Fibroblast of villous mesenchyme (primary cell): ENCODE measurements at places on chromosomes 16 and 17. TPM values are rescaled to one million over a fixed set of nuclear protein-coding genes. Genes with fewer than 3 reads are reported as not detected.

GRCh38 chr17:63033142-63033541, 67.1 kb downstream of the TANC2 start:
- DNase-seq, result no peak

- DNase-seq, result peak; percentile 70
Observed at GRCh38 chr16:19559242-19559910, 3.9 kb downstream of the VPS35L start.

DNA sequence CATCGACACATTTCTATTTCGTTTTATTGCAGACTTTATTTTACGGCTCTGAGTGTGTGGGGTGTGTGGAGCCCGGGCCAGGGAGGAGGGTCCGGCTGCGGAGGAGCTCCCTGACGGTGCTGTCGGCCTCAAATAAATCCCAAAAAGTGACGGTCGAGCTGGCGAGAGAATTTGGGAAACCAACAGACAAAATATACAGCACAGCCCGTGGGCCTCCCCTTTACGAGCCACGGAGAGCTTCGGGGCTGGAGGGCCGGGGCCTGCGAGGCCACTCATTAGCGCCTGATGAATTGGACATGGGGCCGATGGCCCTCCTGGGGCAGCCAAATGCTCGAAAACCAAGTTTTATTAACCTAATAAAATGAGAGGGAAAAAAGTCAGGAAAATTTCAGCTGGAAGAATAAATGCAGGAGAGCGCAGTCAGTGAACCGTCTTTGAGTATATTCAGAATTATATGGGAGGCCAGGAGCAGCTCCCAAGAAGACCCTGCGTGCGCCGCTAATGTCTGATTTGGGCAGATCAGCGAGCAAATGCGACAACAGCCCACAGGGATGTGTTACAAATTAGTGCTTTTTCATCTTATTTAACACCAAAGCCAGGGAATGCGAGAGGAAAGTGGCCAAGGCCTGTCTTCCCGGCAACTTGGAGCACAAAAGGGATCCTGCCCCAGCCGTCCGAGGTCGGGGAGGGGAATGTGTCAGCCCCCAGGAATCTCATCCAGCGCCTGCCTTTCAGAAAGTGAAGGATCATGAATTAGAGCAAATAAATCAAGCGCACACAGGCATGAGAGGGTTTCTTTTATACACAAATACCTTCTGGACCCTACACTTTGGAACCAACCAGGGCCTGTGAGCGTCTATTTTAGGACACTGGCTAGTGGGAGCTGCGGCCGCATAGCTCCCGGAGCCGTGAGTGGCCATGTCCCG, 249.1 kb downstream of the C16orf95 start:
- DNase-seq, result no peak

GRCh38 chr16:53502331-53503269, at the start of gene AKTIP:
Gene AKTIP (minus strand): TSS chr16:53503209. CDS start chr16:53500259, 2,950 bp downstream.
- peak; percentile 34 for DNase-seq

DNA sequence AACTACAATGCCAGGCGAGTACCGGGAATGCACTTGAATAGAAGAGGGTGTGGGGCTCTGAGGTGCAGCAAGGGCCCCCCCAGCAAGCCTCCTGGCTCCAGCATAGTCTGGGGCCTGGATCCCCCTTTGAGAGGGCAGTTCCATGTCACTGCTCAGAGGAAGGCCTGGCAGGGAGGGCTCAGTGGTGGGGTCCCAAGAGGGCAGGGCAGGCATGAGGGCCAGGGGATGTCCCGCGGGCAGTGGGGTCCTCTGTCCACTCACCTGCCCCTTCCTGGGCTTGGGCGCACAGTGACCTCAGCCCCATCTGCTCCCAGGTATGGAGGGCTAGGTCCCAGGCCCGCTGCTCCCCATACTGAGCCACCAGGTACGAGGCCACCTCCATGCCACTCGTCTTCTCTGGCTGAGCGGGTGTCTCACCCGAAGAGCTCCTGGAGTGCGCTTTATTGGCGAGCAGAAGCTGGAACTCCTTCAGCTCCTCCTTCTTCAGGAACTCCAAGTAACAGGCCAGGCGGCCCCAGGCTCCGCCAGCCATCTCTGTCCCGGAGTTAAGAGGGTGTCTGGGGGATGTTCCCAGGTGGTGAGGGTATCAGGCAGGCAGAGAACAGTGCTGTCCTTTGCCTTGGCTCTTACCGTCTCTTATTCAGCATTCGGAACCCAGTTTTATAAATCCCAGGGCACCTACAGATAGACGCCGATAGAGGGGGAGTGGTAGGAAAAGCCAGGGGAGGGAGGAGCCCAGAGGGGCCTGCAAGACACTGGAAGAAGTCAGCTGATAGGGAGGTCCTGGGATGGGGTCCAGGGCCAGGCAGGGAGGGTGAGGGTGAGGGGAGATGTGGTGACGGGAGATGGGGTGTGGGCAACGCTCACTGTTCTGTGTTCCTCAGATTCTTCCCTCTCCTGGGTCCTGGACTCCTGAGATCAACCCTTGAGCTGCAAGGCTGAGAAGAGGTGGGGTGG, 605 bp downstream of the NLRP1 start:
- DNase-seq, result peak; percentile 35

DNA sequence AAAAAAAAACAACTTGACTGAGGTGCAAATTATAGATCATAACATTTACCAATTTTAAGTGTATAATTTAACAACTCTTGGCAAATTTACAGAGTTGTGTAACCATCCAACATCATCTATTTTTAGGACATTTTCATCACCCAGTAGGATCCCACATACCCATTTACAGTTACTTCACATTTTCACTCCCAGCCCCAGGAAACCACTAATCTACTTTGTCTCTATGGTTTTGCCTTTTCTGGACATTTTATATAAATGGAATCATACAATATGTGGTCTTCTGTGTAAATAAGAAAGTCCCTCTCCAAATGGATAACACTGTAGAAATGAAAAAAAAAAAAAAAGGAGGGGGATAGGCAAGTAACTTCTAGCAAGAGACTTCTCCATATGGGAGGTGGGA, 26.1 kb upstream of the XYLT1 start:
- no peak for DNase-seq

- no peak for DNase-seq
Observed at GRCh38 chr16:47888734-47889133, 267.1 kb downstream of the ABCC12 start.

- DNase-seq, result peak; percentile 85
Observed at GRCh38 chr17:73304971-73305812, 6.6 kb downstream of the CDC42EP4 start.

DNA sequence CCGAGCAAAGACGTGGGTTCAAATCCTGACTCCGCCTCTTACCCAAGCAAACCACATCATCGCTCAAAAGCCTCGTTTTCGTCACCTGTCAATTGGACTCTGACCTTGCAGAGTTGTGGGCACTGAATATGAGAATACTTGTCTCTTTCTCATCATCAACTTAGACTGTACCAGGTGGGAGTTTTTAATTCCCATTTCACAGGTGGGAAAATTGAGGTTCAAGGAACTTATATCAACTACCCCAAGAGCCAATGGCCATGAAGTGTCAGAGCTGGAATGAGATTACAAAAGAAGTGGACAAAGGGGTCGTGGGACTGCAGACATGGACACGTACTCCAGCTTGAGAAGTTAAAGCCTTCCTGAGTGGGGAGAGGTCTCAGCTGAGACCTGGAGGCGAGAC, 10.8 kb downstream of the TMEM114 start:
- DNase-seq, result no peak

- DNase-seq, result no peak
Observed at GRCh38 chr16:30369091-30369937, 980 bp downstream of the TBC1D10B start.

DNA sequence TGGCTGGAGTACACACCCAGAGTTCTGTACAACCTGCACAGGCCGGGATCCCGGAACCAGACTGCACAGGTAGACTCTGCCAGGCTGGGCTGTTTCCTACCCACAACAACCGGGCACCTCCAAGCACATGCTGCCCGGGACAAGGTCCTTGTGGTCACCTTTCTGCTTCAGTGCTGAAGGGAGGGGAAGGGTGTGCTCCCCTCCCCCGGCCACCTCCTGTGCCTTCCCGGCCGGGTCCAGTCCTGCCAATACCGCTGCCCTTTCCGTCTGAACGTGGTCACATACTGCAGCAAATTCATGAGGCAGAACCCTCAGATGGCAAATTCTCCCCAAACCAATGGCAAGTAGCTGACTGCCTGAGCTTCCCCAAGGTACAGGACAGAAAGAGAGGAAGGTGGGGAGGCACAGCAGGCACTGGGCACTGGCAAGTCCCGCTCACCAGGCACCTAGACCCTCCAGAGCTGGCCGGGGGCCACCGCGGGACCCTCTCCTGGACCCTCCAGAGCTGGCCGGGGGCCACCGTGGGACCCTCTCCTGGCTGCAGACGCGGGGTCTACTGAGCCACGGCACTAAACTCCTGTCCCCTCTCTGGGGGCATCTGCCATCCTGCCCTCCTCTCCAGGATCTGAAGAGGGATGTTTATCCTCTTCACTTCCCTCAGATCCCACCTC, 22.8 kb downstream of the SLC43A2 start:
- DNase-seq, result no peak

GRCh38 chr17:50817838-50818237, 17.5 kb upstream of the WFIKKN2 start:
- no peak for DNase-seq

- no peak for DNase-seq
Observed at GRCh38 chr16:76204249-76204648, 73.0 kb upstream of the CNTNAP4 start.

DNA sequence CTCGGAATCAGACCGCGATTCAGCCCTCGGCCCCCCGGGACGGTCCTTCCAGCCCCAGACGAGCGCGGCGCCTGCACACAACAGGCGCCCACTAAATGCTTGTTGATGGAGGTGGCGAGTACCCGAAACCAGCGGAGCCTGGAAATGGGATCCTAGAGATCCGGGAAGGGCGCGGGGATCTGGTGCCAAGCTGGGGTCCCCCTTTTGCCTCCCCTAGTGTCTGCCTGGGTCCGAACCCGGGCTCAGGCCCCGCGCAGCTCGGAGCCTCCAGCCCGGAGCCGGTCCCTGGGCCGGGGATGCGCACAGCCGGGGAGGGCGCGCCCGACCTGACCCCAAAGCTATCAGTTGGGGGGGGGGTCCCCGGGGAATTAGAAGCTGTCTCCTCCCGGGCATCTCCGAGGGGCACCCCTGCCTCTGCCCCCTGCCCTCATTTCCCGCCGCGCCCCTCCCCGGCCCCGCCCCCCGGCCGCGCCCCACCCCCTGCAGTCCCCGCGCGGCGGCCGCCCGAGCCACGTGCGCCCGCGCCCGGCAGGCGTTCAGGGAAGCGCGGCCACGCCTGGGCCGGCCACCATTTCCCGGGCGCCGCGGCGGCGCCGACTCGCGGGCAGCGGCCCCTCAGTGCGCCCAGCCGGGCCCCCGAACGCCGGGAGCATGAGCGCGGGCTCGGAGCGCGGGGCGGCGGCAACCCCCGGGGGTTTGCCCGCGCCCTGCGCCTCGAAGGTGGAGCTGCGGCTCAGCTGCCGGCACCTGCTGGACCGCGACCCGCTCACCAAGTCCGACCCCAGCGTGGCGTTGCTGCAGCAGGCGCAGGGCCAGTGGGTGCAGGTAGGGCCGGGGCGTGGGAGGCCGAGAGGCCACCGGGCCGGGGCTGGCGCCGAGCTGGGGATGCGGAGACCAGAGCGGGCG, at the start of gene CPNE7:
Gene CPNE7, plus strand, starts transcription at position 512 of the 906 bp plus-strand sequence. Its CDS starts 140 bp downstream, at position 652.
- no peak for DNase-seq

GRCh38 chr17:61248399-61248798, 151.2 kb upstream of the TBX2 start:
- DNase-seq, result peak; percentile 78

GRCh38 chr17:70159980-70160379, 9.4 kb upstream of the KCNJ2 start:
- DNase-seq, result no peak

DNA sequence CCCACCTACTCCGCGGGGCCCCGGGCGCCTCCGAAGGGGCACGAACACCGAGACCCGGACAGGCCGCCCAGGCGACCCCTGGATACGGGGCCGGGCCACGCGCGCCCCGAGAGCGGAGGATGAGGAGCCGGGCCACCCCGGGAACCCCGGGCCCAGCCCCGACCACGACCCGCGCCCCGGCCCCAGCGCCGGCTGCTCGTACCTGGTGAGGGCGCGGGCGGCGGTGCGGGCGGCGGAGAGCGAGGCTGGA, 192 bp downstream of the FASN start:
- no peak for DNase-seq

DNA sequence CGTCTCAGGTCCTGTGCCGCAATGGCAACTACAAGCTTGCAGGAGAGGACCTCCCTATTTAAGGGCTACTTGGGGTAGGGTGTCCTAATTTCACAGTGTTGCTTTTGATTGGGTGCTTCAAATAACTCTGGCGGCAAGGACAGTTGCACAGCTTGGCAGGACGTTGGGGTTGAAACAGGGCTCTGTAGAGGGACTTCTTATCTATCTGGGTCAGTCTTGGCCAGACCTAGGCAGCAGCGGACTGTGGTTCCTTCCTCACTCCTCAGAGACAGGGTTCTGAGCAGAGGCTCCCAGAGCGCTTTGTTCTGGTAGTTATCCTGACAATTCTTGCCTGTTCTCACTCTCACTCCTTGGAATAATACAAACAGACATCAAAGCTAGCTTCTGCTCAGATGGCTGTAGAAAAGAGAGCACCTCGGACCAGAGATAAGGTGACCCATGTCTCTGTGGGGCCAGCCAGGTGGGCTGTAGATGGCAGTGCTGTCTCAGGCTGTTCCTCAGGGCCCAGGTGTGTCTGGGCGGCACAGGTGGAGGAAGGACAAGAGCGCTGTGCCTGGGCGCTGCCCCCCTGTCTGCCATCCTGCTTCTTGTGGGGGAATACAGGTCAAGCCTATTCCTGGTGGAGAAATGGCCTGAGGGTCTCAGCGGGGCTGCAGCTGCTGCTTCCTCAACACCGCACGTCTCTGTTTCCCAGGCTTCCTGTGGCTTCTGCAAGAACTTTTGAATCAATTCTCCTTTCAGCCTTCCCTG, 61.0 kb downstream of the PLD6 start:
- DNase-seq, result no peak

GRCh38 chr17:45406107-45406506, 26.6 kb downstream of the ARHGAP27 start:
- DNase-seq, result no peak

GRCh38 chr16:88523309-88524161, 46.7 kb upstream of the ZC3H18 start:
- no peak for DNase-seq

DNA sequence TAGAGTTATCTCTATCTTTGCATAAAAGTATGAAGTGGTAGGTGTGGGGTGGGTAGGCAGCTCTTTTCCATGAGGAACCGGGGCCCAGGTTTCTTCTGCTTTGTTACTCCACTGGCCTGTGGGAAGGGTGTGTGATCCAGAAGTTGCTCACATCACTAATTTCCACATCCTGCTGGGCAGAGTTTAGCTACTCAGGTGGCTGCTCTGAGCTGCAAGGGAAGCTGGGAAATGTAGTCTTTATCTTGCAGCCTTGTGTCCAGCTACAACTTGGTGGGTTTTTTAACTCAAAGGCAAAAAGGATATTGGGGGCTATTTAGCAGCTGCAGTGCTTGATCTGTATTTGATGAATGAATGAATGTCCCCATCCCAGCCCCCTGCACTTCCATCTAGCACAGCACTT, 335.3 kb downstream of the SNX29 start:
- no peak for DNase-seq

TEKT1 gene
- not detected in 2 replicates for total RNA-seq

EIF3CL gene
- total RNA-seq, result 50.5 and 75.7 TPM in 2 replicates

LRRC46 gene
- total RNA-seq, result under 0.01 and 0.32 TPM in 2 replicates

WNK4 gene
- 1.3 and 3.9 TPM in 2 replicates for total RNA-seq

NTN1 gene
- under 0.01 TPM in 2 replicates for total RNA-seq

CMTM2 gene
- not detected in 2 replicates for total RNA-seq

ABCA10 gene
- total RNA-seq, result 0.43 and 0.64 TPM in 2 replicates

PRSS22 gene
- total RNA-seq, result not detected in 2 replicates

NSMCE1 gene
- 60.2 and 69.1 TPM in 2 replicates for total RNA-seq

HOXB1 gene
- total RNA-seq, result not detected in 2 replicates

OR1A1 gene
- total RNA-seq, result not detected in 2 replicates

TMEM220 gene
- total RNA-seq, result 2.6 and 3.5 TPM in 2 replicates

BICDL2 gene
- under 0.01 TPM in 1 of 2 replicates, not detected in the other for total RNA-seq

STX4 gene
- total RNA-seq, result 15.5 and 24.2 TPM in 2 replicates
